ENCODE measurements at places on chromosomes 7 and 10. TPM values are rescaled to one million over a fixed set of nuclear protein-coding genes. Genes with fewer than 3 reads are reported as not detected.
A peak's percentile ranks its signal among the peaks of the same experiment; 100 is the strongest.

STMP1 gene
- 48.5 TPM for total RNA-seq

TFPI2 gene
- total RNA-seq = 19.8 TPM

HMX2 gene
- total RNA-seq = not detected

RSPH10B gene
- 0.14 TPM for total RNA-seq

INMT gene
- 137 TPM for total RNA-seq

DNA sequence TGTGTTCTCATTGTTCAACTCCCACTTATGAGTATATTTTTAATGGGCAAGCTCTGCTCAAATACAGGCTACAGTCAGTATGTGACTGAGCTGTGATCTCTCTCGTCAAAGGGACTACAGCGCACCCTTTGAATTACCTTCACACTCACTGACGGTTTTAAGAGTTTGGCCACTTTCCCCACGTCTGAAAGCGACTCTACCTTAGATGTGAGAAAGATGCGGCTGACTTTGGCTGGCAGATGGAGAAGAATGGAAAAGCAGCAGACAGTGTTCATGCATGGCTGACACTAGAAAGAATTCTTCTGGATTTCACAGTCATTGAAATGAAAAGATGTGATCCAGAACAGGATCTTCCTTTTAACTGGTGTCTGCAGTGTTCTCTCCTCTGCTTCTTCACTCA lies 2.0 kb upstream of the ATRNL1 start:
- no peak for DNase-seq
- H3K36me3 ChIP-seq = no peaks in the 10 kb centered on the region
- H3K27me3 ChIP-seq = no peaks in the 10 kb centered on the region
- H3K4me3 ChIP-seq = no peak overlapping the region

DNA sequence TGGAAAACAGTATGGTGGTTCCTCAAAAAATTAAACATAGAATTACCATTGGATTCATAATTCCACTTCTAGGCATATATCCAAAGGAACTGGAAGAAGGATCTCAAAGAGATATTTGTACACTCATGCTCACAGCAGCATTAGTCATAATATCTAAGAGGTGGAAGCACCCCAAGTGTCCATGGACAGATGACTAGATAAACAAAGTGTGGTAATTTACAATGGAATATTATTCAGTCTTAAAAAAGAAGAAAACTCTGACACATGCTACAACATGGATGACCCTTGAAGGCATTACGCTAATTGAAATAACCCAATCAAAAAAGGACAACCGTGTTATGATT lies 594.2 kb downstream of the KCNMA1 start:
- no peak for DNase-seq
- H3K27me3 ChIP-seq = no peaks in the 10 kb centered on the region
- H3K4me1 ChIP-seq = peaks cover 15% of the 10 kb centered on the region
- H3K36me3 ChIP-seq = peaks cover 8% of the 10 kb centered on the region
- no peak overlapping the region for H3K27ac ChIP-seq

DNA sequence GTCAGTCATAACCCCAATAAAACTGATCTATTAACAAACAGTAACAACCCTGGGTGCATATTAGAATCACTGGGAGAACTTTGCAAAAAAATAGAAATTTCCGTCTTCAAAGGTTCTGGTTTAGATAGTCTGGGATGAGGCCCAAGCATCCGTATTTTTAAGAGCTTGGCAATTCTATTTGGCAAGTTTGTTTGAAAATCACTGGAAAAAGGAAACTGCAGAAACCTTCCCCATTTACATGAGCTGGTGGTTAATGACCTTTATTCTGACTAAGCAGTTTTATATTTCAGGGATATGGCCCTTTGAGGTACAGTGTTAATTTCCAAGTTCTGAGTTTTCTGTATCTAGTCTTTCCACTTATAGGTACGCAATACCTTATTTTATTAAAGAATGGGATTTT lies 115.8 kb upstream of the PRR15 start:
- no peak overlapping the region for H3K27ac ChIP-seq
- no peaks in the 10 kb centered on the region for H3K36me3 ChIP-seq
- H3K27me3 ChIP-seq = no peaks in the 10 kb centered on the region

DNA sequence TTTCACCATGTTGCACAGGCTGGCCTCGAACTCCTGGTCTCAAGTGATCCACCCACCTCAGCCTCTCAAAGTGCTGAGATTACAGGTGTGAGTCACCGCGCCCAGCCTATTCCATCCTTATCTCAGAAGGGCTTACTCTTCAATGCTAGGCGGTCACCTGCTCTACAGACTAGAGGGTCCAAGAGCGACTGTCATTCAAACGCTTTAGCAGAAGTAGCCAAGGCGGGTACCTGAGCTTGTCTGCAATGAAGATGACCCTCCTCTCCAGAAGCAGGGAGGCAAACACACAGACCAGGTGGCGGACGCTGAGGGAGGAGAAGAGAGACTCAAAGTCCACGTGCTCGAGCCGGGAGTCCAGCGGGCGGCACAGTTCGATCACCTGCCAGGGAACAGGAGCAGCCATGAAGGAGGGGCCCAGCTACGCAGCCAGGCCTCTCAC lies 65.1 kb upstream of the MKRN1 start:
- peaks cover 10% of the 10 kb centered on the region for H3K4me1 ChIP-seq
- H3K27ac ChIP-seq = no peak overlapping the region
- no peaks in the 10 kb centered on the region for H3K27me3 ChIP-seq
- no peak overlapping the region for H3K4me3 ChIP-seq

DNA sequence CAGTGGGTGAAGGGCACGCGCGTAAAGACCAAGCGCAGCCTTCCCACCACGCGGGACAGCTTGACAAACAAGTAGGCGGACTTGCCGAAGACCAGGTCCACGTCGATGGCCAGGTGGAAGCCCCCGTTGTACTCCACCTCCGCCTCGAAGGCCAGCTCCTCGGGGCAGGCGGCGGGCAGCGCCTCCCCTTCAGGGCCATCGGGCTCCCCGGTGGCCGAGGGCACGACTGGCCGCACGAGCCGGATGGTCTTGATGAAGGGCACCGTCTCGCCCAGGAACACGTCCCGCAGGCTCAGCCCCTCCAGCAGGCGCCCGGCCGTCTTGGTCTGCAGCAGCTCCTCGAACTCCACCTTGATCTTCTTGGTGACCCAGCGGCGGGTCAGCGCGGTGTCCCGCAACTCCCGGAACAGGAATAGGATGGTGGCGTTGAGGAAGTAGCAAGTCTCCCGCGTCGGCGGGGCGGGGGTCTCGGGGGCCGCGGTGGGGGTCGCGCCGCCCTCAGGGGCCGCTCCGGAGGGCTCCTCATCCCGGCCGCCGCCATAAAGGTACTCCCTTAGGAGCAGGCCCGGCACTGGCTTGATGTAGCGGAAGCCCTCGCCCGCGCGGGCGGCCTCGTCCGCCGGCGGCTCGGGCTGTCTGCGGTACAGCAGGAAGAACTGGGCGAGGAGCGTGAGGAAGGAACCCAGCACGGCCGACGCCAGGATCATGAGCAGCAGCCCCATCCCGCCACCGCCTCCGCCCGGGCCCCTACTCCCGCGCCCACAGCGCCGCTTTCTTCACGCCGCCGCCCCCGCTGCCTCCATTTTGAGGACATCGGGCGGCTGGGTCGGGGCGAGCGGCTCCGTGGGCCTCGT lies 507 bp downstream of the PDZD8 start:
- H3K27ac ChIP-seq = peak overlapping the region; percentile 93
- no peaks in the 10 kb centered on the region for H3K27me3 ChIP-seq
- H3K36me3 ChIP-seq = no peaks in the 10 kb centered on the region

DNA sequence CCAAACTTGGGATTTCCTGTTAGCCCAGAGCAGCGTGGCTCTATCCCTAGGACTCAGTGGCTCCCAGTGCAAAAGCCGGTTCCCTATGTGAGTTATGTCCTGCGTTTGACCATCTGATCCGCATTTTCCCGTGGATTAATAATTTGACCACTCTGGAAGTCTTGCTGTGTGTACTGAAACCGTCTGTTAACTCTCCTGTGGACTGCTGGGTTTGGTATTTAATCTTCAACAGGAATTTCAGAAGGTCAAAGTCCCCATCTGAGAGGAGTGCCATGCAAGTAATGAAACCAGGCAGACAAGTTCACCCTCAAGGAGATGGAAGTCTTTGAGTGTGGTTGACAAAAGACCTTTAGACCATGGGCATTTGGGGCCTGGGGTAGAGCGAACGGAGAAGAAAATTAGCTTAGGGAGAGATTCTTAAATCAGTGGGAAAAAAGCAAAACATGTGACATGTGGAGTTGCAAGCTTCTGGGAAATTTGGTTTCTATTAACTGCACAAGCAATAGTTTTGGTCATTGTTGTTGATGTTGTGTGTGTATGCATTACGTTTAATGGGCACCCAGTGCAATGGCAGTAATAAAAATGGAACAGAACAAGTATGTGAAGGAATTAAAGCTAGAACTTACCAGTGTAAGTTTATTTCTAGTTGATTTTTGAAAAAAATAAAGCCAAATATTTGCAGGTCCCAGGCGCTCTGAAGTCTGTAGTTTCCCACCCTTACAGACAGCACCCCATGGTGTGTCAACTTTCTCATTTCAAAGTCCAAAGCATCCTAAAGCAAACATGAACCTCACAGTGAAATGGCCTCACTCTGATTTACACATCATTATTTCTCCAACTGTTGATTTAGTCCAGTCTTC lies 38.2 kb downstream of the LYZL1 start:
- no peaks in the 10 kb centered on the region for H3K4me1 ChIP-seq
- no peak overlapping the region for H3K4me3 ChIP-seq
- DNase-seq = no peak
- no peaks in the 10 kb centered on the region for H3K27me3 ChIP-seq

- no peak overlapping the region for H3K4me3 ChIP-seq
- no peaks in the 10 kb centered on the region for H3K4me1 ChIP-seq
- DNase-seq = no peak
- no peak overlapping the region for H3K27ac ChIP-seq
Measured at GRCh38 chr10:6108631-6109443, 20.0 kb downstream of the RBM17 start.

GRCh38 chr7:28093623-28094232 lies 86.9 kb downstream of the JAZF1 start:
- no peak overlapping the region for H3K4me3 ChIP-seq
- H3K36me3 ChIP-seq = peaks cover 3% of the 10 kb centered on the region
- no peak for DNase-seq
- peaks cover 3% of the 10 kb centered on the region for H3K4me1 ChIP-seq
- no peak overlapping the region for H3K27ac ChIP-seq
- no peaks in the 10 kb centered on the region for H3K27me3 ChIP-seq

DNA sequence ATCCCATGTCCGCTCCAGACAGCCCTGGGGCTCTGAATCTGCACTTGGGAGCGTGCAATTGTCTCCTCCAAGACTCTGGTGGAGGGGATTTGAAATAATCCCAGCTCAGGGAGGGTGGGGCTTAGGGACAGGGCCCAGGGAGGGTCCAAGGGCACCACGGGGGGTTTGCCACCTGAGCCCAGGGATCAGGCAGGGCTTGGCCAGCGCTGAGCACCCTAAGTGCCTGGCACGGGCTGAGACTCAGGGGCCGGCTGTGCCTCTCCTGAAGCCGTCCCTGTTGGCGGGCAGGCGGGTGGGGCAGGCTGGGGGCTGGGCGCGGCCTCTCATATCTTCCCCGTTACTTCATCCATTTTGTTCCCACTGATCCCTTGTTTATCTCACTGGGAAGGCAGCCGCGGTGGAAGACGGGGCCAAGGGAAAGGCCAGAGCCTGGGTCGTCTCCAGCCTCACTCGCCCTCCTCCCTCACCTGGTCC lies 41.8 kb upstream of the ELN start:
- H3K27ac ChIP-seq = peak overlapping the region; percentile 96
- DNase-seq = peak; percentile 46
- H3K4me3 ChIP-seq = peak overlapping the region; percentile 32
- H3K4me1 ChIP-seq = peaks cover 58% of the 10 kb centered on the region
- no peaks in the 10 kb centered on the region for H3K36me3 ChIP-seq
- H3K27me3 ChIP-seq = no peaks in the 10 kb centered on the region

- no peak overlapping the region for H3K4me3 ChIP-seq
- no peaks in the 10 kb centered on the region for H3K27me3 ChIP-seq
- no peak overlapping the region for H3K27ac ChIP-seq
- H3K4me1 ChIP-seq = no peaks in the 10 kb centered on the region
Measured at GRCh38 chr10:7100032-7100702, 310.7 kb downstream of the SFMBT2 start.

- no peaks in the 10 kb centered on the region for H3K36me3 ChIP-seq
- H3K27ac ChIP-seq = no peak overlapping the region
- H3K4me1 ChIP-seq = no peaks in the 10 kb centered on the region
- no peaks in the 10 kb centered on the region for H3K27me3 ChIP-seq
- no peak for DNase-seq
- H3K4me3 ChIP-seq = no peak overlapping the region
Measured at GRCh38 chr10:53808677-53809372, 992.2 kb downstream of the PCDH15 start.

DNA sequence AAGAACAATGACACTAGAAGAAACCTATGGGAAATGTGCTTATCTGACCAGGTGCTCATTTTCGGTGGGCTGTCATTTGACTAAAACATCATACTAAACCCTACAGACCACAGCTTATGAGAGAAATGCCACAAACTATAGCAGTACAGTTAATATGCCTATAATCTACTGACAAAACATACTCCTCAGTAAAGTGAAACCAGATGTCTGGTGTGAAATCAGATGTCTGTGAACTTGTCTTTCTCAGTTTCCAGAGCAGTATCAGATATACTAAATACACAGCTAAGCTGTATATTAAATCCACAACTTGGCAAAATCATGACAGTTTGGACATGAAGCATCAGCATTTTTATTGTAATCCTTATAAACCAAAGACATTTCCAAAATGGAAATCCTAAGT lies 3.3 kb downstream of the IMMP2L start:
- no peak overlapping the region for H3K27ac ChIP-seq
- DNase-seq = no peak
- peaks cover 6% of the 10 kb centered on the region for H3K4me1 ChIP-seq

DNA sequence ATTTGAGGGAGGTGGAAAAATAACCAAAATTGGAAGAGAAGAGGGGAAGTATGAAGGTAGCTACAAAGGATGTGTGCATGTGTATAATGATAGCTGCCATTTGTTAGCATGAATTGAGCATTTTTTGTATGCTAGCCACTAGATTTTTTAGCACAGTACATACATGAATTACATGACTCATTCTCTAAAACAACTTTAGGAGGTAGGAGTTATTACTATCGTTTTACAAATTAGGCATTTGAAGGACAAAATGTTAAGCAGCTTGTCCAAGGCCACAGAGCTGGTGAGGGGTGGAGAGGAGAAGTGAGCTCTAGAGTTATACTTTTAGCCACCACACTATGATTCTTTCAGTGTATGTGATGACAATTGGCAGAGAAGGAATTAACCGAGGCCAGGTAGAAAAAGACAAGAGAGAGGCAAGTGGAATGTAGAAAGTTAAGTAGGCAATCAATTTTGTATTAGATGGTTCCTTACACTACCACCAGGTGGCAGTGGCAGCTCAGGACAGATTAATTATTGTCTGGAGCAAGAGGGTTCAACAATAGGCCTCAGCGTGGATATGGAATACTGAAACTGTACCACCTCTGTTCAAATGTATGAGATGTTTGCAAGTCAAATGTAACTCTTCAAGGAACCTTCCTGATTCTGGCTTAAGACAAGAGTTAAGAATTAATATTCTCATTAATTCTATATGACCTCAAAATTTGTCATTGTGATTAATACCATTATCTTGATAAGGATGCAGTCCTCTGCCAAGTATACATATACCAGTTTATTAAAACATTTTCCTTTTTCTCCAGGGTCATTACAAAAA lies 128.0 kb downstream of the MBL2 start:
- no peaks in the 10 kb centered on the region for H3K36me3 ChIP-seq
- H3K4me1 ChIP-seq = no peaks in the 10 kb centered on the region
- H3K4me3 ChIP-seq = no peak overlapping the region
- DNase-seq = no peak
- H3K27me3 ChIP-seq = no peaks in the 10 kb centered on the region
- no peak overlapping the region for H3K27ac ChIP-seq

- H3K36me3 ChIP-seq = no peaks in the 10 kb centered on the region
- no peak for DNase-seq
- no peak overlapping the region for H3K4me3 ChIP-seq
- H3K4me1 ChIP-seq = no peaks in the 10 kb centered on the region
- H3K27me3 ChIP-seq = no peaks in the 10 kb centered on the region
Measured at GRCh38 chr10:114471906-114472876, 67.9 kb upstream of the AFAP1L2 start.
